ENCODE measurements at places on chromosomes 3 and 15. TPM values are rescaled to one million over a fixed set of nuclear protein-coding genes. Genes with fewer than 3 reads are reported as not detected.

The NR1I2 gene
- 0.28 TPM for total RNA-seq

- H3K36me3 ChIP-seq = no peaks in the 10 kb centered on the region
- DNase-seq = no peak
- no peaks in the 10 kb centered on the region for H3K27me3 ChIP-seq
- H3K4me1 ChIP-seq = no peaks in the 10 kb centered on the region
- H3K4me3 ChIP-seq = no peak overlapping the region
These were observed 196.0 kb upstream of the BCL6 start for GRCh38 chr3:187941135-187941847.

- no peak for DNase-seq
- no peak overlapping the region for H3K27ac ChIP-seq
- no peaks in the 10 kb centered on the region for H3K36me3 ChIP-seq
- H3K27me3 ChIP-seq = no peaks in the 10 kb centered on the region
- no peaks in the 10 kb centered on the region for H3K4me1 ChIP-seq
These were observed 110.3 kb downstream of the PPP2R3A start for GRCh38 chr3:136075811-136076210.

DNA sequence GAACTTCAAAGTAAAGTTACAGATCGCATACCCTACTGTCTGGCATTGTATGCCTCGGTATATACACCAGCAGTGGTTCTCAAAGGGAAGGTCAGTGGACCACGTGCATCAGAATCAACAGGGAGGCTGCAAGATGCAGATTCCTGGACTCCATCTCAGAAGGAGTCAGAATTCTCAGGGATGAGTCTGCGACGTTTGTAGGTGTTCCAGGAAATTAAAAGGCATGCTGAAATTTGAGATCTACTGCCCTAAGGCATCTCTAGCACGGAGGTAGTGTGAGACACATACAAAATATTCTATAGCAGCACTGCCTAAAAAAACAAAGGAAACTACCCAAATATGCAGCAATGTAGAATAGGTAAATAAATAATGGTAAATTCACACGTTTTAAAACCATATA is 136.8 kb upstream of the BNIP2 start:
- no peak overlapping the region for H3K27ac ChIP-seq

Measured in pancreas (tissue), 10 donors.